ENCODE measurements at places on chromosomes 2 and 18.

DNA sequence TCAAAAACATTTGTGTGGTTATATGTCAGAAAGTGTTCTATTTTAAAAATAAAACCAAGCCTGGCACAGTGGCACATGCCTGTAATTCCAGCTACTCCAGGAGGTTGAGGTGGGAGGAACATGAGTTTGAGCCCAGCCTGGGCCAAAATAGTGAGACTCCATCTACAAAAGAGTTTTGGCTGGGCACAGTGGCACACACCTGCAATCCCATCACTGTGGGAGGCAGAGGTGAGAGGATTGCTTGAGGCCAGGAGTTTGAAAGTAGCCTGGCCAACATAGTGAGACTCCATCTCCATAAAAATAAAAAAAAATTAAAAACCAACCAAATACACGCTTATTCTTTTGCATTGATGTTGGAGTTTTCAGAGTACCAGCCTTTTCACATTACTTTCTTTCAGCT, 9.6 kb downstream of the ANKRD12 start:
- no peak for DNase-seq

DNA sequence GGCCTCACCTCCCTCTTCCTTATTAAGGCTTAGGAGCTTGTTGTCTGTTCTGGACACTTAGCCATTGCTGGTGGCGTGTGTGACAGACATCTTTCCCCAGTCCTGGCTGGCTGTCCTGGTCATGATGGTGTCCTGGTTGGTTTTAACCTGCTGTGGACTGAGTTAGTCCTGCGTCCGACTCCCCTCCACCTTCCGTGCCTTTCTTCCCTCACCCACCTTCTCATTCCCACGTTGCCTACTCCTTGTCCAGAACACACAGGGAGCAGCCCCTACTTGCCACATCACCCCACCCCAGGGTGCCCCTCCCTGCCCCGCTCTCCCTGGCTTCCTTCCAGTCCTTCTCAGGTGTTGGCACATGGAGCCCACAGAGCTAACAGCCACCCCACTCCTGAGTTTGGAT, 9.5 kb downstream of the ANO7 start:
- no peak for DNase-seq

DNA sequence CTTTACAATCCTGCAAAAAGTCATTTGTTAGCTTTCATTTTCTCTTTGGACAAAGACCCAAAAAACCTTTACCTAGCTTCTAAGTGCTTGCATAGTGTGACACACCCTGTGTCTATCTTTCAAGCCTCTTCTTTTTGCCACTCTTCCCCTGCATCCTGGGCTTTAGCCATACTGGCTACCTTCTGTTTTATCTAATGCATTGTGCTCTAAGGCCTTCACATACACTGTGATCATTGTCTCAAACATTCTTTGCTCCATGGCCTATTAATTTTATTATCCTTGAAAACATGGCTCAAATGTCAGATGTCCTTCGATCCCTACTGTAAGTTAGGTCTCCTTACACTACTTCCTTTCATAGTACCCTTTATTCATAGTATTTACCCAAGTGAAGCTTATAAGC, 84.4 kb downstream of the PIK3C3 start:
- no peak for DNase-seq

DNA sequence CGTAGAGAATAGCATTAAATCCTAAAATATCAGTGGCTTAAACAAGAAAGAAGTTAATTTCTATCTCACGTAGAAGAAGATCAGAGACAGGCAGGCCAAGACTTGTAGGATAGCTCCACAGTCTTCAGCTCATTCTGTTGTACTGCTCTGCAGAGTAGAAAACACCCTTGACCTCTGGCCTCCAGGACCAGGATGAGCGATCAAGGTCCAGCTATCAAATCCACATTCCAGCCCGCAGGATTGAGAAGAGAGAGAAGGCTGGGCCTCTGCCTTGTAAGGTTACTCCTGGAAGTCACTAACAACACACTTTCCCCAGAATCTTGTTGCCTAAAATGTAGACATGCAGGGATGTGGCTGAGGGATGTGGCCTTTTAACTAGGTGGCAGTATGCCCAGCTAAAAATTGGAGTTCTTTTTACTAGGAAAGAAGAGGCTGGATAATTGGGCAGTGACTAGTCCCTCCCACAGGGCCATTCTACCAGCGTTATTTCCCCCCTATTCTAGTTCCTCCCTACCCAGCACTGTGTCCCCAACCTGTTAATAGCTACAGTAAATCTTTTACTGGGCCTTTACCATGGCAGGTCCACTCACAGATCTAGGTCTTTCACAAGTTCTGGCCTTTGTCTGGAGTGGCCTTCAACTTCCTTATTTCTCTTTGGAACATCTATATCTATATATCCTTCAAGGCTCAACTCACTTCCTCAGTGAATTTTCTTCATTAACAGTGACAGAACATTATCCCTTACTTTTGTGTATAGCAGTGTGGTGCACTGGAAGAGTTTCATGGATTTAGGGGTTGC, 165.0 kb downstream of the DIS3L2 start:
- DNase-seq, result no peak

DNA sequence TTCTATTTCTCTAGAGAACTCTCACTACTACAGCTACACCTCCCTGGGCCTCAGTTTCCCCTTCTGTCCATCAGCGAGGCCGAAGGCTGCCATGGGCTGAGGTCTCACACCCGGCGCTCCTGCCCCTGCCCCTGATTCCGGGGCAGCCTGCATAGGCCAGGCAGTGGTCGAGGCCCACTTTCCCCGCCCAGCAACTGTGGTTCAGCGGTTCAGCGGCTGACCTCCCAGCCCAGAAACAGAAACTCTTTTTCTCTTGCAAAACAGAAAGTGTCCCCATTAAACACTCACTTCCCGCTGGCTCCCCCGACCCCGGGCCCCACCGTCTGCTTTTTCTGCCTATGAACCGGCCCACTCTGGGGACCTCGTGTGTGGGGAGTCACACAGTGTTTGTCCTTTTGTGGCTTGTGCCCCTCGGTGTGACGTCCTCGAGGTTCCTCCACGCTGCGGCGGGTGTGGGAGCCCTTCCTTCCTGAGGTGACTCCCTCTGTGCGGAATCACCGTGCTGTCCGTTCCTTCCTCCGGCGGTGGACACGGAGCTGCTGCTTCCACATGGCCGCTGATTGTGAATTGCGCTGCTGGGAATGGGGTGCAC, 16.0 kb downstream of the PDCD1 start:
- DNase-seq, result no peak

DNA sequence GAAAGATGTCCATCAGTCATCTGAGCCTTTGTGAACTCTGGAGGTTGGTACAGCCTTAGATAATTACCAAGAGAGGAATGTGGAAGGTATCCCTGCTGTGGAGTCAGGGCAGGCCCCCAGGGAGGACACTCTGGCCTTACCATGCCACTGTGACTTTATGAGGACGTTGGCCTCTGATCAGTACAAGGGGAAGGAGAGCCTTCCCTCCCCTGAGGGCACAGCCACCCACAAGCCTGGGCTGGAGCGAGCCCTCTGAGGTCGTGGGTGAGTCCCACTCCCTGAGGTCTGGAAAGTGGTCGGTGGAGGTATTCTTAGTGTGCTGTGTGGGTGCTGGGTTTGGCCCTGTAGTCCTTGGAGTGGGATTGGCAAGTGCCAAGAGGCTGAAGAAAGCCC, 91.6 kb downstream of the STPG4 start:
- DNase-seq, result no peak

DNA sequence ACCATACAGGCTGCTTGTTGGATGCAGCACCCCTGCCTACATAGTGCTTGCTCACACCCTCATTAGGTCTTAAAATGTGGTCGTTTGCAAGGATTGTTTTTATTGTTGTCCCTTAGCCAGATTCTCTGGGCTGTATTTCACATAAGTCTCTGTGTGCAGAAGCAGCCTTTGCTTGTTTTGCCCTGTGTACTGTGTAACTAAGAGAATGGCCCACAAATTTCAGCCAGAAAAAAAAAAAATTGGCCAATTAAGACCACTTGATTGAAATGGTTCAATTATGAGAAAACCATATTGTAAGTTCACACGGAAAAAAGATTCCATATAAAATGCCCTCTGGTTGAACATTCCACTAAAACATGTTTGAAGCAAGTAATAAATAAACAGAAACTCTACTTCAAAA, 377.1 kb upstream of the SOX11 start:
- no peak for DNase-seq

- DNase-seq, result peak; percentile 87
Measured at GRCh38 chr2:26018184-26019055, 15.5 kb upstream of the RAB10 start.

- DNase-seq, result no peak
Measured at GRCh38 chr18:12361770-12362378, 15.2 kb downstream of the AFG3L2 start.

- no peak for DNase-seq
Measured at GRCh38 chr2:7673853-7674252, 756.6 kb downstream of the RNF144A start.

GRCh38 chr2:24515335-24515734, 24.3 kb downstream of the NCOA1 start:
- peak; percentile 18 for DNase-seq

All from EL (cell line).